ENCODE measurements at places on chromosomes 5 and 9.

DNA sequence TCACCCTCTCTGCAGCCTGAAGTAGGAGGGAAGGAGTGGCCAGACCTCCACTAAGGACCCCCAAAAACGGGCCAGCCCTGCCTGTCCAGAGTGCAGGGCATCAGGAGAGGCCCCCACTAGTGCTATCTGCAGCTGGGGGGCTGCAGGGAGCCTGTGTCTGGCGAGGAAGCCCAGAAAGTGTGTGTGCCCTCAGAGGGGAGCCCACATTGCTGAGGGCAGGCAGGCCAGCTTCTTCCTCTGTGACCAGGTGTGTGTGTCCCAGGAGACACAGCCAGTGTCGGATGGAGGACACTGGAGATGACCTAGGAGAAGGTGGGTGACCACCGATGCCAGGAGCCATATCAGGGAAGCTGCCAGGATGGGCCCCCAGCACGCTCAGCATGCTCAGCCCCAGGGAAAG is 218.7 kb downstream of the IRX2 start:
- DNase-seq = no peak

DNA sequence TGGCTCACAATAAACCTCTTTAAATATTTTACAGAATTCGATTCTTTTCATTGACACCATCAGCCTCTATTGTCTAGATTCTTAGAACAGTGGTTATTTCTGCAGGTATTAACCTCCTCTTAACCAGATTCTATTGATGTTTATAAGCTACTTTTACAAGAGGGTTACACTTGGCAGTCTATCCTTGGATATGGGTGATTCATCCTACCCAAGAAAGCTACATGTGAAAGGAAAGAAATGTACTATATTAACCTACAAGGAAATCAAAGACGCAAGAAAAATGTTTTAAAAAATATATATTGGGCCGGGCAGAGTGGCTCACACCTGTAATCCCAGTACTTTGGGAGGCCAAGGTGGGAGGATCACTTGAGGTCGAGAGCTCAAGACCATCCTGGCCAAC is 16.7 kb downstream of the SLC25A25 start:
- no peak for DNase-seq

GRCh38 chr9:20138841-20139240 is 350.0 kb upstream of the SLC24A2 start:
- no peak for DNase-seq

DNA sequence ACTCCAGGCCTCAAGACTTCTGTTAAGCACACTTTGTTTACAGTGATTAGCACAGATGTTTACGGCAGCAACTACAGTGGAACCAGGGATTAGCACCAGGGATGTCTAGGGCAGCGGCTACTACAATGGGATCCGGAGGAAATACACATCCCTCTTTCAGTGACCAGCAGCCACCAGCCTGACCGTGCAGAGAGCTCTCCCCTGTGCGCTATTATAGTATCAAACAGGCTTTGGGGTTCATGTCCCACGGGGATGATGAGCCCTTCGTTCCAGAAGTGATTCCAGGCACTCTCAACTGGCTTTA is 21.5 kb downstream of the GFPT2 start:
- DNase-seq = no peak

DNA sequence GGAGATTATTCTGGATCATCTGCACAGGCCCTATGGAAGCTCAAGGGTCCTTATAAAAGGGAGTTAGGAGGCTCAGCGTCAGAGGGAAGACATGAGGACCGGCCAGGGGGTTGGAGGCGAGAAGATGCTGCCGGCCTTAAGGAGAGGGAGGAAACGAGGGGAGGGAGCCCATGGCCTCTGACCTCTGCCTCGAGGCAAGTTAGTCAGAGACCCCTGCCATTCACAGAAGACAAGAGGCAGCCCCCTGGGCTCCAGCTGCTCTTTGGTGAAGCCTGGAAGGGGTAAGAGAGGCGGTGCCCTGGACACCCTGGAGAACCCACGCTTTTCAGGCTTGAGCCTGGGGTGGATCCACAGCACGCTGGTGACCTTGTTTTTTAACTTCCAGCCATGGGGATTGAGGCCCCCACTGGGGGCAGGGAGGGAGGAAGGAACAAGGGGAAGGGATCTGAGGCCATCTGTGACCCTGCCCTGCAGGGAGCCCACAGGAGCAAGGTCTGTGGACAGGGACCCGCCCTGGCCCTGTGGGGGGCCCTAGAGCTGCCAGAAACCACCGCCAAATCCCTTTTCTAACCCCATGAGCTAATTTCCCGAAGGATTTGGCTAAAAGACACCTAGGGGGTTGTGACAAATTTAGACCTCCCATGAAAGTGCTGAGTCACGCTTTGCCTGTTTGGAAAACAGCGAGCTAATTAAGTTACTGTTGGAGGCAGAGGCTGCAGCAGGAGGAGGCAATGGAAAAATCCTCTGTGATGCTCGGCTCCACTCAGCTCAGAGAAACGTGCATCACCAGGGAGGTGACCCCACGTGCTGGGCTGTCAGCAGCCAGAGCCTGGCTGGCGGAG is 49.7 kb downstream of the OLFM1 start:
- no peak for DNase-seq

GRCh38 chr9:37293664-37294524 is 128.6 kb upstream of the GRHPR start:
- DNase-seq = no peak

DNA sequence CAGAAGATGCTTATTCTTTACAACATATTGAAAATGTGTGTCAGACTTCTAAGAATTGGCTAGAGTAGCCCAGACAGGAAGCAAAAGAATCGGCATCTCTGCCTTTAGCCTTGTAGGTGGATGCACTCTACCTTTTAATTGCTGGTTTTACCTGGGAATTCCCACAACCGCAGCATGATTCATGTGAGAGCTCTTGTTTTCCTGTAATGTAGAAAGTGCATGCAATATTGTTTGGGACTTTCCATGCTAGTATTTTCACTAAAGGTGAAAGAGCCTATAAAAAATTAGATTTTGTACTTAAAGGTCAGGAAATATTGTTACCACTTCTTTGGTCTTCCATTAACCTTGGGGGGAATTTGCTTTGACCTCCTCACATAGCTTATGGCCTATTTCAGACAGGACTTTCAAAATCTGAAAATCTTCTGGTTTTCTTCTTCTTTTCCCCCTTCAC is 89.8 kb downstream of the NTRK2 start:
- no peak for DNase-seq

DNA sequence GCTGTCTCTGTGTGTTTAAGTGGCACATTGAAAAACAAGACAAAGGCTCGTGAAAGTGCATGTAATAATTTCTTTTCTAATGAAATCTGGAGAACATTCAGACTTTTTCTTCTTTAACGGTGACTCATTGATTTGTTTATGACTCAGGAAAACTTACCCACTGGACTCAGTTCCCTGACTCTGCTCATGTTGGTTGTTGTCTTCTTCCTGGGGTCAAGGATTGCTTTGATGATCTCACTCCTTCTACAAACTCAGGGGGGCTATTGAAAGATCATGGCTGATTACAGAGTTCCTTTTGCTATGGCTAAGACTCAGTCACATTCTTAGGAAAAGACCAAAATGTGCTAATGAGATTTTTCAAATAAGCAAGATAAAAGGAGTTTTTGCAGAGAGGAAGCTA is 141.1 kb upstream of the DAP start:
- no peak for DNase-seq

- DNase-seq = no peak
Measured at GRCh38 chr5:5522336-5522735, 99.9 kb downstream of the ICE1 start.

GRCh38 chr9:8880060-8880459 is 1080.5 kb upstream of the DMAC1 start:
- no peak for DNase-seq
